Vagina (tissue), 2 donors: ENCODE measurements at places on chromosomes 12 and 14. TPM values are rescaled to one million over a fixed set of nuclear protein-coding genes. Genes with fewer than 3 reads are reported as not detected.
A peak's percentile ranks its signal among the peaks of the same experiment; 100 is the strongest.

PPFIA2 gene
- 5.2 TPM for total RNA-seq

ARG2 gene
- 14.2 TPM for total RNA-seq

- peaks cover 7% of the 10 kb centered on the region for H3K27me3 ChIP-seq
- H3K27ac ChIP-seq: peak overlapping the region; percentile 90
- no peak for DNase-seq
- H3K36me3 ChIP-seq: no peaks in the 10 kb centered on the region
- peaks cover 50% of the 10 kb centered on the region for H3K4me1 ChIP-seq
These were observed 1.4 kb upstream of the DIO3 start for GRCh38 chr14:101559624-101560533.

DNA sequence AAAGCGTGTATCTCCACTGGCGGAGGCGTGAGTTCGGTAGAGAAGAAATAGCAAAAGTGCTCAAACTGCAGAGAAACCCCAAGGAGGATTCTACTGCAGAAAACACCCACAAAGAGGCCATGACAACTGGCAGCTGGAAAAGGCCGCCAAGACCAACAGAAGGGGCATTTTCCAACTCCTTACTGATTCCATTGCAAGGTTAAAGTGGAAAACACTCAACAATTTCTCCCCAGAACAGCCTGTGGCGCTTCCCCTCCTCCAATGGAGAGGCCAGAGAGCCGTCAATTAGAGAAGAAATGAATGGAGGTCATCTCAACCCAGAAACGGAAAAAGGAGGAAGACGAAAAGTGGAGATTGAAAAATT, 618 bp upstream of the ANKRD52 start:
- peak overlapping the region; percentile 84 for H3K27ac ChIP-seq
- H3K4me1 ChIP-seq: peaks cover 25% of the 10 kb centered on the region
- peaks cover 26% of the 10 kb centered on the region for H3K36me3 ChIP-seq
- DNase-seq: no peak
- no peaks in the 10 kb centered on the region for H3K27me3 ChIP-seq

DNA sequence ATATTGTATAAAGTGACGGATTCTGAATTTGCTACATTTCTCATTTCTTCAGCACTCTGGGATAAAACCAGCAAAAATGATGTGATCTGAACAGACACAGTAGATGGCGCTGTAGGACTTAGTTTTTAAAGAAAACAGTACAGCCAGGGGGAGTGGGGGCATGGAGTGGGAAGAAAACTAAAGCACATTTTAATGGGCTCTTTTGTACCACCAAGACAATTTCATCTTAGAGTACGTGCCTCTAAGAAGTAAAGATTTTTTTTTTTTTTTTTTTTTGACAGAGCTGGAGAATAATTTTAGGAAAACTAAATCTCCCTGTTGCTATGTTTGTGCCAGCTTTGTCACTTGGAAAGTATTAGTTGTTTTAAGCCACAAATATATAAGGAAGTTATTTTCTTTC, 124.4 kb downstream of the RAD51B start:
- H3K4me1 ChIP-seq: peaks cover 41% of the 10 kb centered on the region
- H3K36me3 ChIP-seq: no peaks in the 10 kb centered on the region
- no peak for DNase-seq
- no peaks in the 10 kb centered on the region for H3K27me3 ChIP-seq

DNA sequence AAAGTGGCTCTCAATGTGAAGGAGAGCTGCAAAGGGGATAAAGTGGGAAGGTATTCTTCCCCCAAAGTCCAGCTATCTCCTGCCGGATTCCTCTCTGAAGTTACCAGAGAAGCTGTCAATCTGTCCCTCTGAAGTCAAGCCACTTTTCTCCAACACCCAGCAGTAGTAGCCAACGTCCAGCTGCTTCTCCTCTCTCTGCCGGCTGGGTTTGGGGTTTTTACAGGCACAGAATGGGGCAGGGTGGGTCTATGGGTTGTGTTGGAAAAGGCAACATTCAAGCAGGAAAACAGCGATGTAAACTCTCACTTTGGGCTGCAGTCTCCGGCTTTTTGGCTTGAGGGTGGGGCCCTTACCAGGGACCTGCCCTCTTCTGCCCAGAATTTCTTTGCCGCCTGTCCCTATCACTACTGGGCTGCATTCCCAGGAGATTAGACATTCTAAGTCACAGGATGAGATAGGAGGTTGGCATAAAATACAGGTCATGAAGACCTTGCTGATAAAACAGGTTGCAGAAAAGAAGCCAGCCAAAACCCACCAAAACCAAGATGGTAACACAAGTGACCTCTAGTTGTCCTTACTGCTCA, 16.3 kb downstream of the CAPZA3 start:
- no peaks in the 10 kb centered on the region for H3K36me3 ChIP-seq
- DNase-seq: no peak
- no peaks in the 10 kb centered on the region for H3K27me3 ChIP-seq
- H3K4me1 ChIP-seq: peaks cover 13% of the 10 kb centered on the region
- H3K27ac ChIP-seq: no peak overlapping the region

- no peaks in the 10 kb centered on the region for H3K27me3 ChIP-seq
- no peaks in the 10 kb centered on the region for H3K4me1 ChIP-seq
These were observed 241.6 kb downstream of the LRIG3 start for GRCh38 chr12:58678753-58679152.

DNA sequence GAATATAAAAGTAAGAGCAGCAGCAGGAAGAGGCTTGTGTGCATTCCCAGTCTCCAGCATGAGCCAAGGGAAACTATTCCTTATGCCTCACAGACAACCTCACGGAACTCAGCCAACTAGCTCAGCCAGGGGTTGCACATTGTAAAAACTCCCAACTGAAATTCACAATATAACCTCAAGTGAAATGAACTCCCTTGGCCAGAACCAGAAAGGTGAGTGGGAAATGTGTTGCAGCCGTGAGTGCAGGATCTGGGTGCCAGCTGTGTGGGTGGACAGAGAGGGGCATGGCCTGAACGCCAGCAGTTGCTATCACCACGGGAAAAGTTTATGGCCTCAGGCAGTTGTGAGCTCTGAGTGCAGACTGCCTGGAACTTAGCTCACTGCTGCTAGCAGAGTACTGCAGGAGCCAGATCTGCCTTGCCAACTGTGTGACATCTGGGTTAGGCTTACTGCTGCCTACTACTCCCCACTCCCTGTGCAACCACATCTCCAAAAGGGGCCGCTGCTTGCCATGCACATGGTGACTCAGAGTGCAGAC, 2.3 kb upstream of the CLEC1A start:
- H3K36me3 ChIP-seq: no peaks in the 10 kb centered on the region
- no peak for DNase-seq
- H3K27ac ChIP-seq: peak overlapping the region; percentile 54
- no peak overlapping the region for H3K4me3 ChIP-seq
- H3K4me1 ChIP-seq: peaks cover 17% of the 10 kb centered on the region
